ENCODE measurements at places on chromosomes 7 and 10.
A peak's percentile ranks its signal among the peaks of the same experiment; 100 is the strongest.

DNA sequence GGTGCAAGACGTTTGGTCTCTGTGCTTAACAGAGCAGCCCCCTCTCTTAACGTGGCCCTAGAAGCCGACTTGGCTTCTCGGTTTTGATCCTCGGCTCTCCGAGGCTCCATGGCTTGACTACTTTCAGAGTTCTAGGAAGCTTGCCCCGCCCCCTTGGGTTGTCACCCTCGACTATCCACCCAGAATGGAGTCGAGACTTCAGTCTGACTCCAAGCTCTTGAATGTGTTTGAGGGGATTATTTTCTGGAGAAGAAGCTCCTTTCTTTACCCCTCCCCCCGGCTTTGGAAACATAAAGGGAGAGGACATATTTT is 448 bp downstream of the SEC24C start:
- DNase-seq, result no peak

GRCh38 chr7:129523924-129524323 is 21.6 kb downstream of the SMKR1 start:
- no peak for DNase-seq

GRCh38 chr7:23938937-23939552 is 229.0 kb downstream of the STK31 start:
- no peak for DNase-seq

DNA sequence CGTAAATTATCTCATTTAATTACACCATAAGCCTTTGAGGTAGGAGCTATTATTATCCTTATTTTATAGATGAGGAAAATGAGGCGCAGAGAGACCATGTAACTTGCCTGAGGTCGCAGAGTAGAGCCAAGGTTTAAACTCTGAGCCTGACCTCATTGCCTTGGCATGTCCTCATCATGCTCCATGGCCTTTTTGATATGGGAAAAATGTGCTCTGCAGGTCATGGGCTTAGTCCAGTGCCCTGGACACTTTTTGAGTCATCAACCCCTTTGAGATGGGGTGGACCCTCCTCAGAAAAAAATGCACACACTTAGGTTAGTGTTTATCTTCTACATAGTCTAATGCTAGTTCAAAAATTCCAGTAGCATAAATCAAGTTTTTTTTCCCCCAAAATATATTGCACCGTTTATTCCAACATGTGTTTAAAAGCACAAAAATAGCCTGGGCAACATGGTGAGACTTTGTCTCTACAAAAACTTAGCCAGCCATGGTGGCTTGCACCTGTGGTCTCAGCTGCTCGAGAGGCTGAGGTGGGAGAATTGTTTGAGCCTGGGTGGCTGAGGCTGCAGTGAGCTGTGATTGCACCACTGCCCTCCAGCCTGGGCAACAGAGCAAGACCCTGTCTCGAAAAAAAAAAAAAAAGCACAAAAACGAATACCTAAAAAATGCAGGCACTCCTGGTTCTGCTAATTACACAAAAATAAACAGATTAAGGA is 28.6 kb upstream of the TMEM178B start:
- DNase-seq, result no peak

GRCh38 chr7:1369916-1370657 is 89.2 kb downstream of the MICALL2 start:
- DNase-seq, result no peak

DNA sequence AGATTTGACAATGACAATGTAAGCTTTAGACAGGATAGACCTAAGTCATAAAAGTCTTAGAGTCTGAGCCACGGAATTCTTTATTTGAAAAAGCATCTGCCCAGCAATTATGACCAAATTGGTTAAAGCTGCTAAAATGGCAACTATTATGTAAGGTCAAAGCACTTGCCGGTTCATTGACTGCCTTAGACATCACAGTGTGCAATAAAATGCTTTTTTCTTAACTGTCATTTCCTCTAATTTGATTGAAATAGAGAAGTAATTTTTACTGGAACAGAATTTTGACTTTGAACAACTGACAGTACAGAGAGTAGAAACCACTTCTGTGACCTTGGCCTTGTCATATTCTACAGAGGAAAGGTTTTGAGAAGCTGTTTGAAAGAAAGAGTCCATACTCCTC is 142.9 kb downstream of the THSD7A start:
- no peak for DNase-seq

GRCh38 chr10:63114031-63114814 is 18.9 kb upstream of the NRBF2 start:
- DNase-seq, result no peak

DNA sequence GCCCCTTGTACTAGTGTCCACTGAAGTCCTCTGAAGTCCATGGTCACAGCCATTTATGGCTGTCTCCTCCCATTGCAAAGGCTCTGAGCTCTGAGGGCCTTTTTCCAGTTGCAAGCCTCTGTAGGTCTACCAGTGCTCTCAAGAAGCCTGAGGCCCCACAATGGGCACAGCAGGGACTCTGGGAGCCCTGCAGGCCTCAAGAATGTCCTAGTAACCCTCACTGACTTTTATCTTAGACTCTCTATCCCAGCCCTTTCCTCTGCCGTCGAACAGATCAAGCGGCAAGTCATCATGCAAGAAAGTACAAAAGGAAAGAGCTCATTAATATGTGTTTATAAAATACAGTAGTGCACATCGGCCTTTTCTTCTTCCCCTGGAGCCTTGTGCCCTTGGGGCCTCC is 23.4 kb downstream of the VWA2 start:
- no peak for DNase-seq

DNA sequence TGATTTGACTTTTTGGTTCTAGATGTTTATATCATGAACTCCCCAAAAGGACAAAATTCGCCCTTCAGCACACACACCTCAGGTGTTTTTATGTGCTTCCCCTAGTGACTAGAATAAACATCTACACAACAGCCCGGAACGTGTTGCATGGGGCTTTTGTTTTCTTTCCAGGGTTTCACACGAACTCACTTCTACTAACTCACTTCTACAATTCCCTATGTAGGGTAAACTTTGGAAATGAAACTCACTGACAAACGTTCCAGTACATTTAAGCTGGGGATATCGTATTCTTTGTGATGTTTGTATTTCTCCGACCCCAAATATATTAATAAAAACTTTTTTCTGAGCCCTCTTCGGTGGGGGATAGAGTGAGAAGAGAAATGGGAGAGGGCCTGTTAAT is 1.4 kb downstream of the TRA2A start:
- DNase-seq, result peak; percentile 62

Data from right renal pelvis (tissue), 4 donors.